Thymus (tissue), 14 donors: ENCODE measurements at places on chromosomes 11 and 22. TPM values are rescaled to one million over a fixed set of nuclear protein-coding genes. Genes with fewer than 3 reads are reported as not detected.

Gene VPREB3
- polyA plus RNA-seq = 11.4 TPM

Gene TRPM5
- polyA plus RNA-seq = 0.55 TPM

DNA sequence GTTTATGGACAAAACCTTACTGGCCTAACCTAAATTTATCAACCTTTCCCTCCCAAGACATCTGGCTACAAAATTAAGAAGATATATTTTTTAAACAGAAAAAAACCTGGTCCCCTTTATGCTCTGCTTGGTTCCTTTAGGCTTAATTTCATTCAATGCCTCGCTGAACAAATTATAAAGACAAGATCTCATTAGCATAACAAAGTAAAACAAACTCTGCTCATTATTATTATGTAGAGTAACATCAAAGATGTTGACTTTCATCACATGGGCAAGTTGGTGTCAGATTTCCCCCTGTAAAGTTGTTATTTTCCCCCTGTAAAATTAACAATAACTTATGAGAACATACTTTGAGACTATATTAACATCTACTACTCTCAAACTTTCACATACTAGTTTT is 11.0 kb downstream of the RRAS2 start:
- no peak for DNase-seq

GRCh38 chr11:70762810-70763209 is 364.5 kb downstream of the CTTN start:
- DNase-seq = no peak

GRCh38 chr11:106551744-106552673 is 466.3 kb downstream of the GUCY1A2 start:
- no peak for DNase-seq

GRCh38 chr11:57476757-57477506 is 16.6 kb downstream of the RTN4RL2 start:
- no peak for DNase-seq

DNA sequence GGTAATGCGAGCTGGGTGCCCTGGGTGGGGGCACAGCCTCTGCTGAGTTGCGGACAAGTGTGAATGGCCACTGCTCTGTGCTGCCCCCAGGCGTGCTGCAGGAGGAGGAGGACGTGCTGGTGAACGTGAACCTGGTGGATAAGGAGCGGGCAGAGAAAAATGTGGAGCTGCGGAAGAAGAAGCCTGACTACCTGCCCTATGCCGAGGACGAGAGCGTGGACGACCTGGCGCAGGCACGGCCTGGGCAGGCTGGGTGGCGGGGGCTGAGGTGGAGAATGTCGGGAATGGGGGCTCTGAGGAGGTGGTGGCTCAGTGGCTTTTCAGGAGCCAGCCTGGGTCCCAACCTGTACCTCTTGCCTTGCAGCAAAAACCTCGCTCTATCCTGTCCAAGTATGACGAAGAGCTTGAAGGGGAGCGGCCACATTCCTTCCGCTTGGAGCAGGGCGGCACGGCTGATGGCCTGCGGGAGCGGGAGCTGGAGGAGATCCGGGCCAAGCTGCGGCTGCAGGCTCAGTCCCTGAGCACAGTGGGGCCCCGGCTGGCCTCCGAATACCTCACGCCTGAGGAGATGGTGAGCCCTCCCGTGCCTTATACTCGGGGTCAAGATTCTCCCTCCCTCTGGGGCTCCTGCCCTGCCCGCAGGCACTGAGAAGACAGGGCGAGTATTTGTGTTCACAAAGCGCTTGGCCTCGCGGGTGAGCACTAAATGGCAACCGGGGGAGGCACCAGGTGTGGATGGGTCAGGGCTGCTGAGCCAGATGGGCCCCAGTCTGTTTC is 4.6 kb downstream of the SART1 start:
- no peak for DNase-seq
